ENCODE measurements at places on chromosomes 12 and 14. TPM values are rescaled to one million over a fixed set of nuclear protein-coding genes. Genes with fewer than 3 reads are reported as not detected.

Gene TMEM233
- not detected for total RNA-seq

Gene TOMM20L
- not detected for total RNA-seq

Gene TMPRSS12
- not detected for total RNA-seq

GRCh38 chr12:113097716-113098440 is 37.7 kb downstream of the RASAL1 start:
- no peaks in the 10 kb centered on the region for H3K27me3 ChIP-seq
- H3K4me1 ChIP-seq, result peaks cover 11% of the 10 kb centered on the region
- H3K4me3 ChIP-seq, result no peak overlapping the region

DNA sequence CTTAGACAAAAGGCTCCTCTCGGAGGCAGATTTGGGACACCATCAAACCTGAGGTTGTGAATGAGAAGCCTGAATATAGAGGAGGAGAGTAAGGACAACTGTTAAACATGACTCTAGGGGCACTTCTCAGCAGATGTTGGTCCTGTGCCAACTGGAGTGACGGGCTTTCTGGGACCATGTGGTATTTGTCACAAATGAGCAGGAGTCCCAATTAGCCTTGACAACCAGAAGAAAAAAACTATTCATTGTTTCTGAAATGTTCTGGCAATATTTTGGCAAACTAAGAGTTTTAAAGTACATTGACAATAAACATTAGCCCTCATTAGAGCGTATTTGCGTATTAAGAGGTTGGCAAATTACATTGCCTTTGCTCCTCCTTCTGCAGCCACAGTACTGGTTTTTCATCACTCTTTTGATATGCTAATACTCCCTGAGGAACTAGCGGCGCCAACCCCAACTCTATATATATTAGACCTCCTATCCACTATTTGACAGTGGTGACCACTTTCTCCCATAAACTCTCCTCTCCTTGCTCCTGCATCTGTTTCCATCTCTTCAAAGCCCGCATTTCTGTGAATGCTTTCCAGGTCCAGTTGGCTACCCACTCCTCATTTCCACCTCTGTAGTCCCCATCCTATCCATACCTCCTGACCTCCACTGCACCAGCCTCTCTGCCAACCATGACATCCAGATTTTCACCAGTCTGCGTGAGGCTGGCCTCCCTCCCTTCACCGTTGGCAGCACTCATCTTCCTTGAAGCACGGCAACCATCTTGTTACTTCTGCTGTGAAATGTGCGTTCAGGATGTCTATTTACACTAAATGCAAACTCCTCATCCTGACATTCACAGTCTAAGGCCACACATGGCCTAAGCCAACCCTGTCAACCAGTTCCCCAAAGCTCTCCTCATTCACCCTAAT is 100.7 kb downstream of the ZFC3H1 start:
- H3K27ac ChIP-seq, result no peak overlapping the region
- H3K4me3 ChIP-seq, result no peak overlapping the region
- H3K4me1 ChIP-seq, result no peaks in the 10 kb centered on the region
- DNase-seq, result no peak
- H3K27me3 ChIP-seq, result no peaks in the 10 kb centered on the region

- H3K4me1 ChIP-seq, result peaks cover 6% of the 10 kb centered on the region
- DNase-seq, result no peak
- H3K36me3 ChIP-seq, result no peaks in the 10 kb centered on the region
- H3K4me3 ChIP-seq, result peak overlapping the region; percentile 45
- peak overlapping the region; percentile 16 for H3K27ac ChIP-seq
Measured at GRCh38 chr12:31589904-31590641, 863 bp downstream of the DENND5B start.

GRCh38 chr14:50559990-50560930 is at the start of gene ATL1:
ATL1 (plus strand) TSS chr14:50560145; CDS start chr14:50560266, 121 bp downstream.
- peaks cover 13% of the 10 kb centered on the region for H3K4me1 ChIP-seq
- no peak within 1 kb of the TSS for H3K27ac ChIP-seq
- DNase-seq, result peak; percentile 29
- H3K36me3 ChIP-seq, result no peaks in the 10 kb centered on the region

Gene MAP3K12
- 11.9 TPM for total RNA-seq

GRCh38 chr14:95184413-95184790 is 27.1 kb upstream of the DICER1 start:
- no peaks in the 10 kb centered on the region for H3K4me1 ChIP-seq
- H3K27ac ChIP-seq, result no peak overlapping the region
- no peak for DNase-seq
- H3K27me3 ChIP-seq, result peaks cover 7% of the 10 kb centered on the region
- H3K4me3 ChIP-seq, result no peak overlapping the region
- no peaks in the 10 kb centered on the region for H3K36me3 ChIP-seq

Gene CIROP
- total RNA-seq, result not detected

GRCh38 chr14:76761136-76761959 is at the start of gene VASH1:
VASH1 (plus strand) TSS chr14:76761468; CDS start chr14:76762822, 1,354 bp downstream.
- no peak for DNase-seq
- peaks cover 6% of the 10 kb centered on the region for H3K4me1 ChIP-seq
- H3K27ac ChIP-seq, result no peak within 1 kb of the TSS

Gene ARMH4
- not detected for total RNA-seq

DNA sequence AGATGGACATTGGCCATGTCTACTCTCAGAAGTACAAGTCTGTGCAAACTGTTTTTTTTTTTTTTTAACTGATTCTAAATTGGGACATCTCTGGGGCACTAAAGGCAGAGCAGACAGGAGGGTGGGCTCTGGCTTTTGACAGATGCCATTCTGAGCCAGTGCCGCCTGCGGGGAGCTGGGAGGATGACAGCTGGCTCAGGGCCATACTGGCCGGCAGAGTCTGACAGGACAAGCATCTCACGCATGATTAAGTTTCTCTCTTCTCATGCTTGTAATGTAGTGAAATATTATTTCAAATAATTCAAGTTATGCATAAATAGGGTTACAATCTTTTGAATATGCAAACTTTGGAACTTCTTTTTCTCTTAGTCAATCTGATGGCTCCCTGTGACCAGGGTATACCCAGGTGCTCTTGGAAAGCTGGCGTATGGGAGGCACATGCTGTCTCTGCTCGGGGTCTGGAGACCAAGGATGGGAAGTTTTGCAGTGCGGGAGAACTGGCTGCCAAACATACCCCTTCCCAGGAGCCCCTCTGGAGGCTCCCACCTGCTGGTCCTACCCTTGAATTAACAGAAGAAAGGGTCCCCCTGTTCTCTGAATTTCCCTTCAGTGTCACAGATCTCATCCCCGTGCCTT is 7.6 kb downstream of the CDCA4 start:
- H3K27ac ChIP-seq, result no peak overlapping the region
- no peak for DNase-seq
- H3K27me3 ChIP-seq, result no peaks in the 10 kb centered on the region

- peak overlapping the region; percentile 41 for H3K27ac ChIP-seq
- no peaks in the 10 kb centered on the region for H3K36me3 ChIP-seq
- H3K4me3 ChIP-seq, result peak overlapping the region; percentile 79
- no peak for DNase-seq
- no peaks in the 10 kb centered on the region for H3K27me3 ChIP-seq
- peaks cover 19% of the 10 kb centered on the region for H3K4me1 ChIP-seq
Measured at GRCh38 chr12:130839770-130840404, 837 bp upstream of the STX2 start.

Gene CPSF2
- total RNA-seq, result 134 TPM

- H3K27ac ChIP-seq, result no peak overlapping the region
- H3K4me1 ChIP-seq, result no peaks in the 10 kb centered on the region
- H3K27me3 ChIP-seq, result no peaks in the 10 kb centered on the region
- H3K4me3 ChIP-seq, result no peak overlapping the region
- no peaks in the 10 kb centered on the region for H3K36me3 ChIP-seq
- no peak for DNase-seq
Measured at GRCh38 chr14:46381674-46382073, 269.9 kb downstream of the RPL10L start.

DNA sequence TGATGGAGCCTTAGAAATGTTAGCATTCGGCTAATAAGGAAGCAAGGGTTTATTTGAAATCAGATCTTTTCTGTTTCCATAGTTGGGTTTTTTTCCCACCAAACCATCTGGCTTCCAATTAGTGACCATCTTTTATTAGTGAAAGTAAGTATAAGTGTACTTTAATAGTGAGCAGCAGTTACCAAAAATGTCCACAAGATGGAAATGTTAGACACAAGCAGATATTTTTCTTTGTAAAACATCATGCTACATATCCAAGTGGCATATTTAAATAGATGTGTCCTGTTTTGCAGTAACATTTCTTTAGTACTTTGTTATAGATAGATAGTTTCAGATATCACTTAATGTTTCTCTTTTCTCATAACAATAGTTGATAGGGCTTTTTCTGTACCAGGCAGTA is 28.8 kb downstream of the YEATS4 start:
- no peaks in the 10 kb centered on the region for H3K27me3 ChIP-seq
- no peak for DNase-seq
- H3K36me3 ChIP-seq, result no peaks in the 10 kb centered on the region
- no peak overlapping the region for H3K4me3 ChIP-seq
- H3K27ac ChIP-seq, result no peak overlapping the region

- H3K27me3 ChIP-seq, result no peaks in the 10 kb centered on the region
- peaks cover 14% of the 10 kb centered on the region for H3K4me1 ChIP-seq
- DNase-seq, result no peak
- H3K36me3 ChIP-seq, result no peaks in the 10 kb centered on the region
- no peak overlapping the region for H3K27ac ChIP-seq
- no peak overlapping the region for H3K4me3 ChIP-seq
Measured at GRCh38 chr12:124496584-124496983, 70.8 kb downstream of the NCOR2 start.

GRCh38 chr12:89040146-89040964 is 311.9 kb downstream of the DUSP6 start:
- peaks cover 24% of the 10 kb centered on the region for H3K4me1 ChIP-seq
- DNase-seq, result peak; percentile 37
- H3K4me3 ChIP-seq, result no peak overlapping the region
- H3K36me3 ChIP-seq, result no peaks in the 10 kb centered on the region
- no peaks in the 10 kb centered on the region for H3K27me3 ChIP-seq

Gene TAS2R7
- total RNA-seq, result not detected

Gene KCNJ8
- total RNA-seq, result not detected

Gene CELA1
- total RNA-seq, result not detected

DNA sequence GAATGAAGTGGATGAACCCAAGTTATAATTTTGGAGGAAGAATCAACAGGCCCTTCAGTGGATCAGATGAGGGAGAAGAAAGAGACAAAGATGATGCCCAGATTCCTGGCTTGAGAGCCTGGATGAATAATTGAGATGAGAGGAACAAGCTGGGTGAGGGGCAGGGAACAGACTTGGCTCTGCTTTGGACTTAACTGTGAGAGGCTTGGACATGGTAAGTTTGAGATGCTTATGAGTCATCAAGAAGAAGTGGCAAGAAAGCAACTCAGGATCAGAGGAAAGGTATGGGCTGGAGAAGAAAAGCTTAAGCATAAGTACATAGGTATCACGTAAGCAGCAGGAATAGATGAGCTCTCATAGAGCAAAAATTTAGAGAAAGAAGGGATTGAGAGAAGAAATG is 55.3 kb downstream of the FIGNL2 start:
- H3K4me1 ChIP-seq, result no peaks in the 10 kb centered on the region
- no peak overlapping the region for H3K27ac ChIP-seq
- DNase-seq, result no peak

GRCh38 chr12:122062832-122063693 is 15.5 kb upstream of the MLXIP start:
- peak overlapping the region; percentile 54 for H3K27ac ChIP-seq
- no peak for DNase-seq
- no peak overlapping the region for H3K4me3 ChIP-seq

Gene INSM2
- total RNA-seq, result 0.07 TPM

DNA sequence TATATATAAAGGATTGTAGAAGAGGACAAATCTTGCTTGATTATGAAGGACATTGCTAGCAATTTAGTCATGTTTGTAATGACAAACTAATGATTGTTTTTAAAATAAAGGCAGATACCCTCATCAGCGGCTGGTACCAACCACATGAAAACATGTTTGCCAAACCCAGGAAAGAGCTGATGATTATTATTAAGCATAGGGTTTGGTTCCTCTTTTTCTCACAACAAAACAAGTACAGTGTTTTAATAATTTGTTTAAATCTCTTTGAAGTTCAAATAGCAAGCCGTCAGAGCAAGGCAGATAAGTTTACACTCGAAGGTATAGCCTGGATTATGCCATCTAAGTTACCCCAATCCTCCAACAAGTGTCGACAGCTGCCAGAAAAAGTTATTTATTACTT is 5.3 kb upstream of the SINHCAF start:
- no peak overlapping the region for H3K27ac ChIP-seq
- no peaks in the 10 kb centered on the region for H3K4me1 ChIP-seq
- H3K27me3 ChIP-seq, result no peaks in the 10 kb centered on the region
- no peaks in the 10 kb centered on the region for H3K36me3 ChIP-seq
- DNase-seq, result no peak
- no peak overlapping the region for H3K4me3 ChIP-seq

GRCh38 chr12:7970475-7971252 is 34.7 kb upstream of the SLC2A3 start:
- no peaks in the 10 kb centered on the region for H3K27me3 ChIP-seq
- peak overlapping the region; percentile 78 for H3K4me3 ChIP-seq
- H3K4me1 ChIP-seq, result peaks cover 19% of the 10 kb centered on the region
- H3K27ac ChIP-seq, result peak overlapping the region; percentile 90

DNA sequence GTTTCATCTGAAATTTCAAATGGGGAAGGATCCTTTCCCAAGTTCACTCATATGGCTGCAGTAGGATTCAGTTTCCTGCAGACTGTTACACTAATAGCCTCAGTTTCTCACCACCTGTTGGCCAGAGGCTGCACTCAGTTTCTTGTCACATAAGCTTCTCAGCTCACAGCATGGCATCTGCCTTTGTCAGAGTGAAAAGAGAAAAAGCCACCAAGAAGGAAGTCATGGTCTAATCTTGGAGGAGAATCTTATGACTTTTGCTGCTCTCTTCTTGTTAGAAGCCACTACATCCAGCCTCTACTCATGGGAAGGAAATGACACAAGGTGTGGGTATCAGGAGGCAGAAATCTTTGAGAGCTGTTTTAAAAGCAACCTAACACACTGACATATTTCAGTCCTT is 39.4 kb upstream of the BTG1 start:
- H3K27me3 ChIP-seq, result no peaks in the 10 kb centered on the region
- no peak overlapping the region for H3K27ac ChIP-seq
- DNase-seq, result no peak
- peak overlapping the region; percentile 19 for H3K4me3 ChIP-seq
- H3K4me1 ChIP-seq, result peaks cover 37% of the 10 kb centered on the region
- no peaks in the 10 kb centered on the region for H3K36me3 ChIP-seq

Measured in CD8-positive, alpha-beta memory T cell (primary cell).